ENCODE measurements at places on chromosomes 3 and 15.

GRCh38 chr3:60282866-60283265, 968.4 kb downstream of the FHIT start:
- DNase-seq: no peak

GRCh38 chr3:3783210-3783609, 16.0 kb upstream of the LRRN1 start:
- DNase-seq: no peak

- no peak for DNase-seq
These were observed 355.3 kb upstream of the DCBLD2 start for GRCh38 chr3:99256788-99257187.

- DNase-seq: no peak
These were observed 404.4 kb upstream of the KCNMB2 start for GRCh38 chr3:178131801-178132200.

- no peak for DNase-seq
These were observed 13.3 kb upstream of the LRRC15 start for GRCh38 chr3:194382892-194383223.

GRCh38 chr3:50128001-50128400, 27.1 kb upstream of the SEMA3F start:
- no peak for DNase-seq

GRCh38 chr15:90718232-90718631, 1.1 kb downstream of the BLM start:
- no peak for DNase-seq

DNA sequence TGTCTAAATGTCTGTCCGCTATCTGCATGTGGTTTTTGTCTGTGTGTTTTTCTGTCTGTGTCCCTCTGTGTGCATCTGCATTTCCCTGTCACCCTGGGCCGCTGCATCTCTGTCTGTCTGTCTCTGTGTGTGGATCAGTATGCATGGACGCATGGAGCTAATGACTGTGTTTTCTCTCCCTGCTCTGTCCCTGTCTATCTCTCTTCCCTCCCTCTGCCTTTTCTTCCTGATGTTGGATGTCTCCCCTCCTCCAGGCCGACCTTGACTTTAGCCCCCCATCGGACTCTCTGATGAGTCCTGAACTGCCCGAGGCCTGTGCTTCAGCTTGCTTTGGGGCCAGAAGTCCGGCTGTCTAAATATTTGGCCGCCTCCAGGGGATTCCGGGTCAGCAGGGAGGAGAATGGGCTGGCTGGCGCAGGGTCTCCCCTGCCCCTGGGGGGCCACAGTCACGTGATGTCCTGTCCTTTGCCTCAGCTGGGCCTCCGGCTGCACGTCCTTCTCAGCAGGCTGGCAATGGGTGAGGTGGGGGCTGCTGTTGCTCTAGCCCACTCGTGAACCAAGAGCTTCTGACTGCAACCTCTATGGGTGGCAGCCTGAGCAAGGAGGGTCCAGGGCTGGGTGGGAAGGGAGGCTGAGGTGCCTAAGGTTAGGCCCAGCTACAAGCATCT, 3.7 kb downstream of the SLC38A3 start:
- DNase-seq: no peak

- DNase-seq: no peak
These were observed 79.7 kb upstream of the SNRK start for GRCh38 chr3:43206632-43207031.

DNA sequence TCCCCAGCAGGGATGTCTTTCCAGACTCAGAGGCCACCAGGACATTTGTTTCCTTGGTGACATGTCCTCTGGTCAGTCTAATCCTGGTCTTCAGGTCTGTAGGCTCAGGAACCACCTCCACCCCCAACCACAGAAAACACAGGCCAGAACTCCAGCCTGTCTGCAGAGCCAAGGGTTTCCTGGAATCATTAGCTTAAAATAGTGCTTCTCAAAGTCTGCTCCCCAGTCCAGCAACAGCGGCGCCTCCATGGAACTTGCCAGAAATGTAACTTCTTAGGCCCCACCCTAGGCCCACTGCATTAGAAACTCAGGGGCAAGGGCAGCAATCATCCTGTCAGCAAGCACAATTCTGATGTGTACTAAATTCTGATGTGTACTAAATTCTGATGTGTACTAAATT, 20.0 kb downstream of the SLC28A1 start:
- no peak for DNase-seq

GRCh38 chr15:39344662-39345141, 236.2 kb upstream of the THBS1 start:
- no peak for DNase-seq

GRCh38 chr3:195555110-195555509, 12.0 kb upstream of the PPP1R2 start:
- DNase-seq: no peak

- DNase-seq: no peak
These were observed 96.3 kb upstream of the DLG1 start for GRCh38 chr3:197394464-197395321.

DNA sequence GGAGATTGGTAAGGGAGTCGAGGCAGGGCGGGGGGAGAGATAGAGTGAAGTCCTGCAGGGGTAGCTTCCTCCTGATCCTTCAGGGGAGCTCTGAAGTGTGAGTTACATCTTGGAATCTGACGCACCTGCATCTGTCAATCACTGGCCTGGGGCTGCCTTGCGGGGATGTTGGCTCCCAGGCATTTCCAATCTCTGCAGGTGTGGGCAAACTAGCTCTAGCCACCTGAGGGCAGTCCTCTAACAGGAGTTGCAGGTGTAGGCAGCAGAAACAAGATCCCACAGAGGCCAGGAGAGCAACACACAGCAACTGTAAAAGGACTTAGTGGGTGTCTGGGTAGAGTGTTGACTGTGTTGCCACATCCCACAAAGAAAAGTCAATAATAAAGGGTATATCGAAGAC, 63.6 kb downstream of the ZNF621 start:
- no peak for DNase-seq

DNA sequence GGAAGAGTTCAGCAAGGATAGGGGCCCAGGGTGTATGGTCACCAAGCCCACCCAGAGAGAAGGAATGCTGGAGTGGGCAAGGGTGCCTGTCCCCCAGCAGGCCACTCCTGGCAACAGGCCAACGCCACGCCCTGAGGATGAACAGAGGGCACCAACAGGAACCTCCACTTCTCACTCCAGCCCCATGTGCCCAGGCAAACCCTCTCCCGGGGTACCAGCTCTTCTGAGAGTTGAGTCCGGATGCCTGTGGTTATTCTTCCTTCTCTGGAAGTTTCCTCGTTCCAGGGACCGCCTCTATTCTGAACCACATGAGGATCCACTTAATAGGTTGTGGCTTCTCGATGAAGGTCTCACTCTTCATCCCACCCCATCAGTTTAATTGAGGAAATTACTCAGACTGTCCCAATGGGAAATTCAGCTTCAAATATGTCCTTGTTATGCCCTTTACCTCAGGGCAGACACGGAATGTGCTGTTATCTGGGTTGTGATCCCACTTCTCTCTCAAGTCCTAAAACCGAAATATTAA, 114.3 kb downstream of the LIPC start:
- DNase-seq: no peak

- DNase-seq: no peak
These were observed 39.5 kb upstream of the ZBTB20 start for GRCh38 chr3:115186351-115187148.

GRCh38 chr15:89666184-89666857, 11.1 kb upstream of the KIF7 start:
- DNase-seq: no peak

DNA sequence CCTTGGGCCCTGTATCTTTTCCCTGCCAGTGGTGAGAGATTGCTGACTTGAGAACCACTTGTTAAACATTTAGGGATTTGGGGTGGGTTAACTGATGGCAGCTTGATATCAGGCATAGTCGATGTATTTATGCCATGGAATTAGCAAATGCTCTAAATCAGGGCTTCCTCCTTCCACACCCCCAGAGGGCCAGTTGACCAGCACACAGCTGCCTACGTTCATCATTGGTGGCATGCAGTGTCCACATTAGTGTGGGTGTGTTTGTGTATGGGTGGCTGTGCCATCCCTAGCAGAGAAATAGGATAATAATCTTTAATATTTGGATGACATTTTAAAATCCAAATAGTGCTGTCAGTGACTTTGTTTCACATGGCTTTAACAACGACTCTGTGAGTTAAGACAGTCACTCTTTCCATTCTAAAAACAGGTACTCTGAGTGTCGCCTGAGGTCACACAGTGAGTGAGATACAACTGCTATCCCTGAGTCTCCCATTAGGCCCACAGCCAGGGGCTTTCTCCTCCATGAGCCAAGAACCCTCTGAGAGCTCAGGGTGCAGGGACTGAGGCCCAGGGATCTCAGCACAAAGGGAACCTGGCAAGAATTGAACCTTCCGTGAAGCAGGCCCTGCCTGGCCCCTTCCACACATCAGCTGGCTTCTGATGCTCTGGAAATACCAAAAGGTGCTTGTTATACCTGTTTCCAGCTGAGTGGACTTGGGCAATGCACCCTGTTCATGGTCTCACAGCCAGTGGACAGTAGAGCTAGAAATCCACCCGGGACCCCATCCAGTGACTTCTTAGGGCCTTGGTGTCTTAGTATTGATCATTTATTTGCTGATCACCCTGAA, 4.3 kb upstream of the LTF start:
- no peak for DNase-seq

DNA sequence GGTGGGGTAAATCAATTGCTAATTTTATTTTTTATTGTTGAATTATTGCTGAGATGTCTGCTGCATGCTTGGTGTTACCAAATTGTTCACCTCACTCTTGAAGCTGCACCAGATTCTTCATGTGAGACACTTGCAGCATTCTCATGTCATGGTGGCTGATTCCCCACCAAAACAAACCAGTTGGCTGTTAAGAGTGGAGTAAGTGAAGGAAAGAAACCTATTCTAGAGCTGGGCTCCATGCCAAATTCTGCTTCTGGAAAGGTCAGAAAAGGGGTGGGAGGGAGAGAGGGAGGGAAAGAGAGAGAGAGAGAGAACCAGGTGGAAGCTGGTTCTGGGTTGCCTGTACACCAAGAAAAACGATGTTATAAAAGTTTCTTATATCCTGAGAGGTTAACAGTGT, 317.5 kb upstream of the THRB start:
- no peak for DNase-seq

GRCh38 chr3:17629400-17629799, 113.0 kb downstream of the TBC1D5 start:
- DNase-seq: no peak

GRCh38 chr3:67048715-67049074, 50.6 kb downstream of the KBTBD8 start:
- DNase-seq: no peak

GRCh38 chr15:87300146-87300545, 956.4 kb downstream of the NTRK3 start:
- no peak for DNase-seq

GRCh38 chr3:51057121-51057520, 328.0 kb upstream of the MANF start:
- no peak for DNase-seq

DNA sequence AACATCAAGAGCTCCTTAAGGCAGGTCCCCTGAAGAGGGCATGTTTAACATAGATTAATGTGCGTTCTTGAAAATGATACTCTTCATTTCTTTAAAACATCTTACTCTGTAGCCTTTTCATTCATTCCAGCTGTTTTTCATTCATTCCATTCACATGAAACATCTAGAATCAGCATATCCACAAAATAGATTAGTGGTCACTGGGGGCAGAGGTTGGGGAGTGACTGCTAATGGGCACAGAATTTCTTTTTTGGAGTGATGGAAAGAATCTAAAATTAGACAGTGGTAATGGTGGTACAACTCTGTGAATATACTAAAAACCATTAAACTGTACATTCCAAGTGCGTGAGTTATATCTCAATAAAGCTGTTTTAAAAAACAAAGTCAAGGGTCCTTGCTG, 15.4 kb upstream of the CXCR6 start:
- DNase-seq: no peak

GRCh38 chr3:61925721-61926120, 364.4 kb downstream of the PTPRG start:
- DNase-seq: no peak

DNA sequence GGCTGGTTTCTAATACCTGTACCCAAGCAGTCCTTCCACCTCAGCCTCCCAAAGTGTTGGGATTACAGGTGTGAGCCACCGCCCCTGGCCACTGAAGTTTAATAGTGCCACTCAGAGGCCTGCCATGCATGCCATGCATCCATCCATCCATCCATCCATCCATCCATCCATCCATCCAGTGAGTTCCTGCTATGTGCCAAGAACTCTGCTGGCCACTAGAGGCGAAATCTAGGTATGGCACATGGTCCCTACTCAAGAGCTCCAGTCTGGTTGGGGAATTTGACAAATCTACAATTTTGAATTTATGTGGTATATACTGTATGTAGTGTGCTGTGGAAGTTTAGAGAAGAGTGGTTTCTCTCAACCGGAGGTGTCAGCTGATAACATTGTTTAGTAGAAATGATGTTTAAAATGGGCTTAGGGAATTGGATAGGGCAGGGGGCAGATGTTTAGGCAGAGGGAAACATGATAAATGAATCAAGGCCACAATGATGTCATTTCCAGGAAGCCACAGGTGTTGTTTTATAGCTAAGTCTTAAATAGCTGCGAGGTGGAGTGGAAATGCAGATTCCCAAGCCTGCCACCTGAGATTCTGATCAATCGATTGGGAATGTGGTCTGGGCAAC, 384.4 kb upstream of the C2CD4B start:
- peak; percentile 13 for DNase-seq

GRCh38 chr3:127132876-127133275, 60.1 kb upstream of the PRR23E start:
- DNase-seq: no peak

DNA sequence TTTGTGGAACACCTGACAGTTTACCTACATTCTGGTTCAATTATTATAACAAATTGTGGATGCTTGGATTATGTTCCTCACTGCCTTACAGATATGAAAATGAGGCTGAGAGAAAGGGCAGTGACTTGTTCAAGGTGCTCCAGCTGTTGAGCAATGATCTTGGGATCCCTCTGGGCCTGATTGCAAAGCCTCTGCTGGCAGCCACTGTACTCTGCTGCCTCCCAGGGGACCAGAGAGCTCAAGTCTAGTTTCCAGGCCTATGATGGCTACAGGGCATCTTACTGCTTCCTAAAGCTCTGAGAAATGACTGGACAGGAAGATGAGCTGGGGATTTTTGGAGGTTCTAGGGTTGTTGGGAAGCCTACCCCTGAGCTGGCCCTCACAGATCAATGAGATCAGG, 2.3 kb upstream of the SHC4 start:
- no peak for DNase-seq

GRCh38 chr3:64031540-64032508, 8.5 kb upstream of the PSMD6 start:
- DNase-seq: no peak

- no peak for DNase-seq
These were observed 612 bp downstream of the UBA5 start for GRCh38 chr3:132660811-132661070.

- no peak for DNase-seq
These were observed 11.7 kb downstream of the ISG20 start for GRCh38 chr15:88650556-88650955.

GRCh38 chr3:180283251-180283650, 246.5 kb upstream of the PEX5L start:
- no peak for DNase-seq

DNA sequence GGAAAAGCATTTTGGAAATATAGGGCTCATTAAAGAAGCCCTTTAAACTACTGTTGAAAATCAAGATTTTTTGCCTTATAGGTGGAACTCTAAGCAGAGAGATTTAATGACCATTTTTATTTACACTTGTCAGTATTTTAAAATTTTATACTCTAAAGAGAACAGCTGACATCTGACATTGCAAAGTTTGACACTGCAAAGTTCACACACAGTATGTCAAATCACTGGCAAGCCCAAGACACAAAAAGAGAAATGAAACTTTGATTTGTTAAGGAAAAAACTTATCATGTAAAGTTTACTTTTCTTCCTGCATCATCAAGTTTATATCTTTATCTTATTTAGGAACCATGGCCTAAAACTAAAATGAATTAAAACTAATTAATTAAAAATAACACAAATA, 40.2 kb downstream of the DPH6 start:
- DNase-seq: no peak

GRCh38 chr3:125132815-125133214, 77.0 kb upstream of the HEG1 start:
- DNase-seq: no peak

All from endothelial cell (in vitro differentiated cells).